ENCODE measurements at places on chromosomes 4 and X.

GRCh38 chrX:97616883-97617530 is 733.3 kb downstream of the RPA4 start:
- no peak for DNase-seq

GRCh38 chr4:129747756-129748155 is 651.8 kb downstream of the C4orf33 start:
- no peak for DNase-seq

DNA sequence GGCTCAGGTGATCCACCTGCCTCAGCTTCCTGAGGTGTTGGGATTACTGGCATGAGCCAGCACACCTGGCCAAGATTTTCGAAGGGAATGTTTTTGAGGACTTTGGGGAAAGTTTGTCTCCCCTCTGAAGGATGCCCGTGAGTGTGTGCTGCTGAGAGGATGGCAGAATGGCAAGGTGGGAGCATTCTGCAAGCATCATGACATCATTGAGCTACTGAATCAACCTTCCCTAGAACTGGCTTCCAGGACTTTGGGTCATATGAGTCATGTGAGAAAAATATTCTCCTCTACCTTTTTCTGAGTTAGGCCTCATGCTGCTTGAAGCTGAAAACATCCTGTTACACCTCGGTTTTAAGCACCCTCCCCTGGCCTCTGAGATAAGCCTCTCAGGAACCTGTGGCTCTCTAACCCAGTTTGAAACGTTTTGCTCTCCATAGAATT is 31.0 kb downstream of the TMEM131L start:
- DNase-seq, result peak; percentile 62

DNA sequence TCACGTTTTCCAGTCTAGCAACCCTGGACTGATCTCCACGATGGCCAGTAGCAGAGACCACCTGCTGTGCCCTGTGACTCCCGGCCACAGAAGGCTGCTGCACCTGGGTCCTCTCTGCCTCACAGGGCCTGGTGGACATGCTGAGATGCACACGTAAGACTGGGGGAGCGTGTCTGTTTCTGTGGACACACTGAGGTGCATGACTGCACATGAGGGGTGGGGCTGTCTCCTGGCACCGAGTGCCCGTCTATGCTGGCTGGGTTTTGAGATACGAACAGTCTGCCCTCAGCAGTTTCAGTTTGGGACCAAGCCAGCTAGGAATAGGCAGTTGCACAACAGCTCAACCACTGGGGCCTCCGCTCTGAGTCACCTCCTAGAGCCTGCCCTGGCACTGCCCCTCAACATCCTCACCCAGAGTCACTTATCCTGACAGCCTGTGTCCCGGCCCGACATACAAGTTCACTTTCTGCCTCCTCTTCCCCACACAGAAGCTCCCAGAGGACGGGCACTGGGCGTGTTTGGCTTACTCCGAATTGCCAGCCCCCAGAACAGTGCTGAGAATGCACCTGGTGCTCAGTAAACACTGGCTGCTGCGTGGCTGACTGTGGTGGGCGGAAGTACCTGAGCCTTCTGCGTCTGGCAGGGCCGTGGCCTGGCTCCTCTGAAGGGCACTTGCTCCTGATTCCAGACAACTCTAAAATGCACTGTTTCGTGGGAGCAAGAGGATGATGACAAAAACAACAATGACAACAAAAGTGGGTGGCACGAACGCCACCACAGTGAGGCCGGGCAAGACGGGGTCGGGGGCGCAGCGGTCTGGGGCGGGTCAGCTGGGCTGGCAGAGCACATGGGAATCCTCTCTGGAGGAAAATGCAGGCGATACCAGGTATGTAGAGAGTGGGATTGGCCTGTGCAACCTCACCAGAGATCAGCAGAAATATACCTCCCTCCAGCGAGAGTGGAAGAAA is 30.9 kb downstream of the RNF212 start:
- no peak for DNase-seq

DNA sequence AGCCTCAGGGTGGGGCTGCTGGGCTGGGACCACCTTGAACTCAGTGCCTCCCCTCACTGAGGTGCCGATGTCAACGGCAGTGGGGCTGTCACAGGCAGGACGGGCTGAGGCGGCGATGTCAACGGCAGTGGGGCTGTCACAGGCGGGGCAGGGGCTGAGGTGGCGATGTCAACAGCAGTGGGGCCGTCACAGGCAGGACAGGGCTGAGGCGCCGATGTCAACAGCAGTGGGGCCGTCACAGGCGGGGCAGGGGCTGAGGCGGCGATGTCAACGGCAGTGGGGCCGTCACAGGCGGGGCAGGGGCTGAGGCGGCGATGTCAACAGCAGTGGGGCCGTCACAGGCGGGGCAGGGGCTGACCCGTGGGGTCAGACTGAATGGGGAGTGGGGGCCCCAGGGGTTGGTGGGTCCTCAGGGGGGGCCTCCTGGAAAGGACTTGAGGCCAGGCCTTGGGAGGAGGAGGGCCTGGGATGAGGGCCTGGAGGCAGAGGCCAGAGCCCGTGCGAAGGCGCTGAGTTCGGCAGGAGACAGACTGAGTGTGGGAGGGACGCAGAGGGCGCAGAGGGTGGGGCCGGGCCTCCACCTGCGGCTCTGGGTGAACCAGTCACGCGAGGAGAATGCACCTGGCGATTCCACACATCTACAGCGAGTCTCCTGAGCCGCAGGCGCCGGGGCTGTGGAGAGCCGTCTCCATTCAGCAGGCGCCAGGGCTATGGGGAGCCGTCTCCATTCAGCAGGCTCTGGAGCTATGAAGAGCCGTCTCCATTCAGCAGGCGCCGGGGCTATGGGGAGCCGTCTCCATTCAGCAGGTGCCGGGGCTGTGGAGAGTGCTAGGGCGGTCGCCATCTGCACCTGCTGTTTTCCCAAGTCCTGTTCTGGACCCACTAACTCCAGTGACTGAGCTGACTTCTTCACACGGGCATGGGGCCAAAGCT is 22.9 kb downstream of the ATP5ME start:
- no peak for DNase-seq

DNA sequence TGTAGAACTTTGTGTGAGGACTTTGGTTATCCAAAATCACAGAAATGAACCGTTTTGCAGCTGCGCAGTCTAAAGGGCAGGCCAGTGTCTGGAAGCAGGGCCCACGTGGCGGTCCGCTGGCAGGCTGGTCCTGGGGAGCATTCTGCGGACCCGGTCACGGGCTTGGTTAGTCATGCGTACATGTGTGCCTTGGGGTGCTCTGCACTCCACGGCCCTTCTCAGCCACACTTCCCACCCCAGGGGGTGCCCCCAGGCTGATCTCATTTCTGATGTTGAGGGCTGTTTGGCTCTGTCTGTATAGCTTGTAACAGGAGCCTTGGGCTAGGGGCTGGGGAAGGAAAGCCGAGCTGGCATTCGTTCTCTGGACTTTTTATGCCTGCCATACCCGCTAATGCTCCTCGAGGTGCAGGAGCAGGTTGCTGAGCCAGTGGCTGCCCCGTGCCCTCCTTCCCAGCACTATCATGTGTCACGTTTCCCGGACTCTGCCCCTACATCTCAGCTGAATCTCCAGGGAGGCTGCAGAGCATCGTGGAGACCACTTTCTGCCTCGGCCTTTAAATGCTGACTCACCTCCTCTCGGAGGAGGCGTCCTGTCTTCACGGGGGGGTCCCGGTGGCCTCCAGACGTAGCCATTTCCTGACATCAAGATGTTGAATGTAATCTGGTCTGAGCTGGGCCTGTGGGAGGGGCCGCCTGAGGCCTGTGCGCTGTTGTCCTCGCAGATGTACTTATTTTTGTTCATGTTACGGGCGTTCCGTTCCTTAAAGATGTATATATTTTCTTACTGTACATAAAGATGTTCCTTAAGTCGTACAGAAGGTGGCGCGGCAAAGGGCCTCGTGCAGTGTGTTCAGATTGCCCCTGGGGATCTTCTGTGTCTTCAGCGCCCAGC is 11.4 kb upstream of the TADA2B start:
- DNase-seq, result no peak
